ENCODE measurements at places on chromosomes 16 and 17. TPM values are rescaled to one million over a fixed set of nuclear protein-coding genes. Genes with fewer than 3 reads are reported as not detected.
A peak's percentile ranks its signal among the peaks of the same experiment; 100 is the strongest.

TP53TG3C gene
- polyA plus RNA-seq: not detected

CMTM4 gene
- polyA plus RNA-seq: 13.4 TPM

GPR142 gene
- polyA plus RNA-seq: not detected

PRAC2 gene
- not detected for polyA plus RNA-seq

KRTAP2-1 gene
- polyA plus RNA-seq: not detected

SHCBP1 gene
- 8.6 TPM for polyA plus RNA-seq

ADAP2 gene
- polyA plus RNA-seq: 5.9 TPM

PNMT gene
- 4.8 TPM for polyA plus RNA-seq

RGS11 gene
- 0.95 TPM for polyA plus RNA-seq

CDH5 gene
- polyA plus RNA-seq: 100 TPM

DNA sequence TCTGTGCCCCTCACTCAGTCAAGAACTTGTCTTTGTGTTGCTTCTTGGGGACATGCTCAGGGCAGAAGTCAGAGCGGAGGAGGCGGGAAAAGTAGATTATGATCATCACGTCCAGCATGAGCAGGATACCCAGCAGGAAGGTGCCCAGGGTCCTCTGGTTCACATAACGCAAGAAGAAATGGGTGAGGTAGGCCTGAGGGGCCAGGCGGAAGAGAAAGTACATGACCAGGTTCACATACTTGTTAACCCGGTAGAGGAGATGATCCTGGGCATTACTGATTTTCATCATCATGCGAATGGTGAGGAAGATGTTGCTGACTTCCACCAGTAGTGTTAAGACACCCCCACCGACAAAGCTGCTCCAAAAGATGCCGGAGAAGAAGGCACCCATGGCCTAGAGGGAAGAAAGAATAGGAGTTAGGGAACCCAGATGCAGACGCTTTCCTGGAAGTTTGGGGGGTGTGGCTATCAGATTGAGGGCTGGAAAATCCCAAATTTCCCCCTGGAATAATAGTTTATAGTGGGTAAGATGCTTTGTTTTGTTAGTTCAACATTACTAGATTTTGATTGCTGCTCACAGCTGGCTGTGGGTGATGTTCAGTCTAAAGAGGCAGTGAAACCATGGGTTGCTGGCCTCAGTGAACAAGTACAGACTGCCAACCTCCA, 1.4 kb downstream of the TLCD1 start:
- no peak for DNase-seq

GRCh38 chr17:50908860-50909764, 43.0 kb upstream of the TOB1 start:
- DNase-seq: no peak

GRCh38 chr17:72359811-72360210, 239.0 kb downstream of the SOX9 start:
- no peak for DNase-seq

DNA sequence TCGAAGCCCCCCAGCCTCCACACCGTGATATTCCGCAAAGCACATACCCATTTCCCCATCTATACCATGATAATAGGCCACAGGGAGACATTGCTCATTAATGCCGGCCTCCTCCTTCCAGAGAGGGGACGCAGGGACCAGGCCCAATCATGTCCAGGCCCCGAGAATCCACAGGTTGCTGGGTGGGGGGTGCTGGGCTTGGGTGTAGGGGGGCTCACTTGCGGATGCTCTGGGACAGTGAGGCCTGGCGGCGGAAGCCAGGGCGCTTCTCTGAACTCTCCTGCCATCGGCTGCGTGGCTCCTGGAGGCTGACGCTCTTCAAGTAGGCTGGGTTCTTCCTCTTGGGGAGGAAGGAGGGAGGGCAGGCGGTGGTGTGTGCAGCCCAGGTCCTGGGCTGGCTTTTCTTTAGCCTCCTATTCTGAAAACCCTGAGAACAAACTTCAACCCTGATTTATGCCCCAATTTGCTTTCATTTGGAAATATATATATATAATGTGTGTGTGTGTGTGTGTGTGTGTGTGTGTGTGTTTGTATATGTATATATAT, 12.2 kb downstream of the AANAT start:
- DNase-seq: no peak

DNA sequence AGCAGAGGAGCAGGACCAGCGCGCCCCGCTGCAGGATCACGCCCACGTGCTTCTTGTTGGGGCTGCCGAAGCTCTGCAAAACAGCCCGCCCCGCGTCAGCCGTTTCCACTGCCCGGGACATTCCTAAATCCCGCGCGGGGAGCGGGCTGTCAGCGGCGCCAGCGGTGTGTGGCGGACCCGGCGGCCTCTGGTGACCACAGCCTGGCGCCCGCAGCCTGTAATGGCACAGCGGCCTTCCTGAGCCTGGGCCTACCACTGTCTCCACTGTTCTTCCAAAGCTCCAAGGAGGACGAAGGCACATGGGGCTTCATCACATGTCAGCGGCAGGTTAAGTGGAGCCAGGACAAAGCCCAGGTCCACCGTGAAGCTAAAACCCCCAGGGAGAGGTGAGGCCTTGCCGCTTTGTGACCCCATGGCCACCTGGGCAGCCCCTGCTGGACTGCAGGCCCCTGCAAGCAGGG, 2.5 kb downstream of the SLC47A2 start:
- DNase-seq: no peak

DNA sequence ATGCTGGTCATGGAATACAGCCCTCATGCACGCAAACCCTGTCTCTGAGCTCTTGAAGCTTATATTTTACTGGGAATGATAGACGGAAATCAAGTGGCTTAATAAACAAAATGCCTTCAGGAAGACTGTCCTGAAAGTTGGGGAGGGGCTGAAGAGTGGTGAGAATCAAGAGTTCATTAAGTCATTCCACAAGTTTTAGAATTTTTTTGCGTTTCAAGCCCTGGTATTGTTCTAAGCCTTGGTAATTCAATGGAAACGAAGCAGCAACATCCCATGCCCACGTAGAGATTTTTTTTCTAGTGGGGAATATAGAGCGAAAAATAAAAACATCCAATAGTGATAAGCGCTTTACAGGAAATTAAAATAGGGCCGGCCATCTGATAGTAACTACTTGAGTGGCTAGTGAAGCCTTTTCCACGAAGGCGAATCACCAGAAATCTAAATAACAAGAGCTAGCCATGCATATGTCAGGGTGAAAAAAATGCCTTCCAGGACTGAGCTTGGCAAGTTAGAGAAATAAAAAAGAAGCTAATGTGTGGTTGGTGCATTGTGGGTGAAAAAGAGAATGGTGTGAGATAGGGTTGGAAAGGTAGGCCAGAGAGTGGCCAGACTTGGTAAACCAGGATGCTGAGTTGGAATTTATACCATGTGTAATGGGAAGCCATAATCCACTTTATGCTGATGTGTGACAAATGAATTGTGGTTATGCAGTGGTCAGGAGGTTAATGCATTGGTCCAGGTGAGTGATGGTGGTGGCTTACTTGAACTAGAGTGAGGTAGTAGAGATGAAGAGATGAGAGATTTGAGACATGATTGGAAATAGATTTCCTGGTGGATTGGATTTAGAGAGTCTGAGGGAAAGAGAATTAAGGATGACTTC, 772 bp downstream of the PFAS start:
- no peak for DNase-seq

GRCh38 chr17:20092261-20092867, 83.2 kb downstream of the SPECC1 start:
- peak; percentile 83 for DNase-seq

DNA sequence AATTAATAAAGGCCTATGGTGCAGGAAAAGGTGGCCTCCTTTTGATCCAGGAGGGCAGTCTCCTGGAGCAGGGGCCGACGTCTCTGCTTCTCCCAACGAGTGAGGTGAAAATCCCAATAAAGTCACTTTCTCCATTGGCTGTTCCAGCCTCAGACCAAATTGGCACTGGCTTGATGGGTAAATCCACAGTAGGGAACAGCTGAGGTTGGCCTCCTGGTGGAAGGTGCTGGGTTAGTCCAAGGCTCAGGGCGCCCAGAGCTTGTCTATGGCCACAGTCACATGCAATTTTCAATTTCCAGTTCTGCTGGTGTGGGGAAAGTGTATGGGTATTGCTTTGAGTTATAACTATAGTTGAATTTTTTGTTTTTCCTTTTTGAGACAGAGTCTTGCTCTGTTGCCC, 79.0 kb downstream of the NETO2 start:
- DNase-seq: no peak

DNA sequence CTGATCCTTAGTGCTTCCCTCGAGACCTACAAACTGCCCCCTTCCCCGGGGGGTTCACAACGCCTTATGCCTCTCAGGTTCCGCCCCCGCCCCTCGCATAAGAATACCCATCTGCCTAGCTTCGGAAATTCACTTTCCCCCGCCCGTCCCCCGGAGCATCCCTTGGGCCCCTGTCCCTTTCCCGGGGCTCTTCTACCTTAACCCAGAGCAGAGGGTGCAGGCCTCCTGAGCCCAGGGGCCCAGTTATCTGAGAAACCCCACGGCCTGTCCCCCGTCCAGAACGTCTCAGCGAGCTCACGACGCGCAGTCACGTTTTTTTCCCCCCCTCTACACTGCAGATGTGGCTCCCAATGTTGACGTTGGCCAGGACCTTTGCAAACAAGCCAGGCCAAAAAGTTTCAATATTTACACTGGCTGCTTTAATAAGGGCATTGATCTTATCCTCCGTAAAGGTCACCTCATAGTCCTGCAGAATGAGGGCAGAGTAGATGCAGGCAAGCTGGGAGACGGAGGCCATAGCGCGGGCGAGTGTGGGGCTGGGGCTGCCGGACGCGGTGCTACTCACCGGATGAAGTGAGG, 1.4 kb upstream of the NBR1 start:
- DNase-seq: peak; percentile 69

GRCh38 chr17:31067691-31068184, 27.0 kb upstream of the NF1 start:
- DNase-seq: peak; percentile 27

- DNase-seq: peak; percentile 24
Observed at GRCh38 chr17:31068291-31068690, 26.5 kb upstream of the NF1 start.

DNA sequence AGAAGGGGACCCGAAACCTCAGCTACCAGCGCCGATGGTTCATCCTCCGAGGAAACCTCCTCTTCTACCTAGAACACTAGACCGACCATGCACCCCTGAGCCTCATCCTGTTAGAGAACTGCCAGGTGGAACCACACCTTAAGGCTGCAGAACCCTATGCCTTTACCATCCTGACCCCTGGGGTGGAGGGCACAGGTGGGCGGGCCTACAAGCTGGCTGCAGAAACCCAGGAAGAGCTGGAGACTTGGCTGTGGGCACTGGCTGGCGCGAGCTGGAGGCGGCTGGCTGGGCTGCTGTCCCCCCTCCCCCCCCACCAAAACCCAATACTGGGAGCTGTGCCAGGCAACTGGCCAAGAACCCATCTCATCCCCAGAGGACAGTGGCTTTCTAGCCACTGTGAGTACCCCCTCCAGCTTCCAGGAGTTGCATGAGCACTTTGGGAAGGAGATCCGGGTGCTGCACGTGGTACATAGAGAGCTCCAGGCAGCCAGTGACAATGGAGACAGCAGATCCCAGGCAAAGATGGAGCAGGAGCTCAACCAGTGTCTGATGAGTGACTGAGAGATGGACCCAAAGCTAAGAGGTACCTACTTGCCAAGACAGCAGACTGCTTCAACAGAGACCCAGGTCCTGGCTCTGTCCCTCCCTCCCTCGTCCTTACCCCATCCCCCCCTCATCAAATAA, 1.4 kb upstream of the CD2BP2 start:
- DNase-seq: no peak

Data from muscle of leg (tissue), 16 donors.